ENCODE measurements at places on chromosomes 5 and 9.

- DNase-seq, result peak; percentile 24
Measured at GRCh38 chr5:91146230-91146629, 236.9 kb downstream of the ARRDC3 start.

DNA sequence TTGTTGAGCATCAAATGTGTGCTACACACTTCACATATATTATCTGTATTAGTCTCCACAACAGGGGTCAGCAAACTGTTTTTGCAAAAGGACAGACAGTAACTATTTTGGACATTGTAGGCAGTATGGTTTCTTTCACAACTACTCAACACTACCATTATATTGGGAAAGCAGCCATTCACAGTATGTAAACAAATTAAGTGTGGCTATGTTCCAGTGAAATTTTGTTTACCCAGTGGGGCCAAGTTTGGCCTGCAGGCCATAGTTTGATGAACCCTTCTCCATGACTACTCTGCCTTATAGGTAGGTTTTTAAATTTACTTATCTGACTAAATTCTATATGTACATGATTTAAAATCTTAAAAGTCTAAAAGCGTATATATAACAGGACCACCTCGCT is 13.0 kb upstream of the FAM151B start:
- DNase-seq, result no peak

- no peak for DNase-seq
Measured at GRCh38 chr5:180636016-180636402, 13.4 kb downstream of the FLT4 start.

DNA sequence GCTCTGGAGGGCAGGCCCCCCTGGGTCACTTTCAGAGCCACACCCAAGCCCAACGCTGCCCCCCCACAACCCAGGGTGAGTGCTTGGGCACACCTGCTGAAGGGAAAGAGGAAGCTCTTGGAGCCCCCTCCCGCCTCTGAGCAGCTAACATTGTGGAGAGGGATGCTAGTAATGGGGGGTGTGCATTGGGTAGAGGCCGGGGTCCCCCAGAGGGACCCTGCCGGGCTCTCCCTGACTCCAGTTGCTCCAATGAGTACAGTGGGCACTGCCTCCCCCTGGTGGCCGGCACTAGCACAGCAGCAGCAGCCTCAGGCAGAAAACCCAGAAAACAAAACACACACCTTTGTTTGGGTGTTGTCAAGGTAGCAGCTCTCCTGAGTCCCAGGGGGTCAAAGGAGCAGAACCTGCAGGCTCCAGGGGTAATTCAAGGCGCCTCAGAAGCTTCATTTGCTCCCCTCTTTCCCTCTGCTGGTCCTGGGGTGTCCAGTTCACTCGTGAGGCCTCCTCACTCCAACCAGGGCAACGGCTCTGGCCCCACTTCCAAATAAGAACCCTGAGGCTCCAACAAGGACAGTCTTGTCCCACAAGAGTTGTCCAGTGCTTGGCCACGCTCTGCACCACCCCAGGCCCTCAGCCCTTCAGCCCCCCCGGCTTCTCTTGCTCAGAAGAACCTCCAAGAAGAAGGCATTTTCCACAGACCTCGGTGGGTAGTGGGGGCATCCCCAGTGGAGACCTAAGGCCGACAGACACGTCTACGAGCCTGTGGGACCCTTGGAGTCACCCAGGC is 16.1 kb downstream of the GBGT1 start:
- peak; percentile 72 for DNase-seq

- peak; percentile 90 for DNase-seq
Measured at GRCh38 chr5:35230038-35230611, at the start of gene PRLR. Gene PRLR (minus strand): TSS chr5:35230487. CDS start chr5:35089620, 140,867 bp downstream.

DNA sequence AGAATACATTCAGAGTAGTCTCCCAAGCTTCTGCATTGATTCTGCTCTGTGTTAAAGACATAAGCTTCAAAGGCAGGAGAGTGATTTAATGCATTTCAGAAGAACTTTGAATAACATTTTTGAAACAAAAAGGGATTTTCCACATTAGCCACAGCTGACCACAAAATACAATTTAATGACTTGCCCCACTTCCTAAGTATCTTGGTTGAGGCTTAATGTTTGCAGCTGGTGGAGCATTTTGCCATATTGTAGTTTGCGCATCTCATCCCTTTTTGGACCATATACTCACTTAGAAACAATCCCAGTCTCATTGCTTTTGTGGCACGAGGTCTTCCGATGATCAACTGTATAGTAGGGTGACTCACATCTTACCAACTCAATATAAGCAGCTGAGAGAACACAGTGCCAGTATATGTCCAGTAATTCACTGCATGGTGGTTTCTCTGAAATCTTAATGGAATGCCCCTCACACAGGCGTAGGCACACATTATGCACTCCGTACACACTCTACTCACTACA is 455.8 kb upstream of the PTGER4 start:
- peak; percentile 57 for DNase-seq

GRCh38 chr5:41416336-41416735 is 94.1 kb downstream of the PLCXD3 start:
- DNase-seq, result no peak

- DNase-seq, result no peak
Measured at GRCh38 chr9:78559449-78559885, 262.5 kb downstream of the PSAT1 start.

DNA sequence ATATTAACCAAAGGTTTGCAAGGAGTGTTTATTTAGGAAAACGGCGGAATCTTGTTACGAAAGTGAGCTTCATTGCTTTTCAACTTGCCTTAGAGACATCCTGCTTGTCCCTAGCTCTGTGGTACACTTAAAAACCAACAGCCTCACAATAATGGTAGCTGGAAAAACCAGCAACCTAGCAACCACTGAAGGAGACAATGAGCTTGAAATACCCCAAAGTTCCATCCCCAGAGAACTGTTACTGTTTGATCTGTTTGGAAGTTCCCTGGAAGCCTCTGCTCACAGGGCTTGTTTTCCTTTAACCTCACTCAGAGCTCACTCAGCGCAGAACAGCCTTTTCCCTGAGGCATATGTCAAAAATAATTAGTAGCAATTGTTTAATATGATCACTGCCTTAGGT is 43.2 kb downstream of the SH3TC2 start:
- no peak for DNase-seq

DNA sequence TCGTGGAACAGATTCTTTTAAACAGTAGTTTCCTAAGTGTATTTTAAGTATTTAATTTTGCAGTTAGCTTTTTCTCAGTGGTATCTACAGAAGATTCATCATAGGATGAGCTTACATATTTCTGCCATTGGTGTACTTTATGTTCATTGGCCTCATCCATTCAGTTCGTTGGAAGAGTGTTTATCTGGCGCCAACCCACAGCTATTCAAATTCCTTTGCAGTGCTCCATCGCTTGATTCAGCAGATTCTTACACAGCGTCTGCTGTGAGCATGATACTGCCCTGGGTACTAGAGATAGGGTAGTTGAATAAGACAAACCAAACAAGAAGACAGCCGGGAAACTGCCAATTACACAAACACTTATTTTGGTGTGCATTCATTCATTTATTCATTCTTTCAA is 55.1 kb downstream of the NUP214 start:
- DNase-seq, result no peak

DNA sequence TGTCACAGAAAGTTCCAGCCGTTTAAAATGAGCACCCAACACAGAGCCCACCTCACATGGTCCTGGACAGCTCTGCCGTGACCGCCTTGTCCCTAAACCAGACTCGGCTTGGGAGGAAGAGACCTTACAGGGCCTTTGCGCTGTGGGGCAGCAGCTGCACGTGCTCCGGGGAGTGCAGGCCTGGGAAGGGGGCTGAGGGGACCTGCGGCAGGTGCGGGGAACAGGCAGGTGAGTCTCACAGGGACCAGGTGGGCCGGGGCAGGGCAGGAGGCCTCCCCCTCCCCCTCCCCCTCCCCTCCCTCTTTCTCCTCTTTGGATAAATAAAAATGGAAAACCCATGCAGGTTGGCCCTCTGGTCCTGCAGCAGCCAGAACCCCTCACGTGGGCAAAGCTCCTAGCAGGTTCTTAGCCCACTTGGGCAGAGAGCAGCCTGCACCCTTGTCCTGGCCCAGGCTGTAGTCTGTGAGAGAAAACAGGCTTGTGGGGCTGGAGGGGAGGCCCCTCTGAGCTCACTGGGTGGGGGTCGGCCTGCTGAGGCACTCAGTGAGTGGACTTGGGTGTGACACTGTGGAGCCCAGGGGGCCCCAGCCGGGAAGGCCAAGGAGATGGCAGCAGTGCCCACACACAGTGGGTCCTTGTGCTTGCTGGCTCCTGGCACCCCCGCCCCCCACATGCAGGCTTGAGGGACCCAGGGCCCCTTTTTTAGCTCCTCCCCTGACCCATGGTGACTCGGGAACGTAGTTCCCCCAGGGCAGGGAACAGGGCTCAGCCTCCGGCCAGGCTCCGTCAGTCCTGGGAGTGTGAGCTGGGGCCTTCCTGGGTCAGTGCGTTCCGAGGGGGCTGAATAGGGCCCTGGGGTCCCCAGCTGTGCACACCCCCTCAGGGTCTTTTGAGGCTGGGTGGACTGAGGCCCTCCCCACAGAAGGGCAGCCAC is 40.0 kb upstream of the CACNA1B start:
- no peak for DNase-seq

DNA sequence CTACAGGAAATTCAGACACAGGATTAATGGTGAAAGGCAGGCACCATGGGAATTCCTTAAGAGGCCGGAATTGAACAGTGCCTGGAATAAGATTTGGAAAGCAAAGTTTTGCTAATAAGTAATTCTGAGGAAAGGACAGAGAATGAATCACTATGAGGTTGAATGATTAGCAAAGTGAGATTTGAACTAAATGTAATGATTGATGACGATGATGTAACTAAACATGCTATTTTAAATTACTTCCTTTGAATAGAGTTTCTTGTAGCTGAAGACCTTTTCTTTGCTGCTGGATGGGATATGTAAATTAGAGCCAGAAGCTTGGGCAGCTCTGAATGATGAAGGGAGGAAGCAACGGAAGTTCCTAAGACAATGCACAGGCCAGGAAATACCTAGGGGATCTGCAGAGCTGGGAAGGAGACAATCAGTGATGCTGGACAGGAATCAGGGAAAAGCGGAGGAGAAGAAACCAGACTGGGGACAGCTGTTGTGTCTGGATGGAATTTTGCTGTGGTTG is 482.0 kb downstream of the PSAT1 start:
- no peak for DNase-seq

DNA sequence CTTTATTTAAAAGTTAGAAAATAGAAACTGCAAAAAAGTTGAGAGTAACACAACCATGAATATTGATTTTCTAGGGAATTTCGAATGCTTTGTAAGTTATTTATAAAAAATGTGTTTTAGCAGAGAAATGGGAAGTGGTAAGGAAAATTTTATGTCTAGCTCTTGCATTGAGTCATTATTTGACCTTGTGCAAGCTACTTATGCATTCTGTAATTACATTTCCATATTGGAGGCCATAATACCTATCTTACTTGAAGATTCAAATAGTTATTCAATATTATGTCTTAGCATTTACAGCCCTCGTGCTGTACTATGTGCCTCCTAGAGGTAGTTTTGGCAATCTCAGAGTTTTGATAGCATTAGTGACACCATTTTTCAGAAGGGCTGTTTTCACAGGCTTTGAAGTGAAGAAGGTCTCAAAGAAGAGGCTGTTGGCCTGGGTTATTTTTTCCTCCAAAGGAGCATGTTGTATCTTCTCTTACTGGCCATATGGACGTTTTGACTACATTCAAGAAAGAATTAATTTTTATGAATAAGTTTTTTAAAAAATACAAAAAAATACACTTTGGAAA is 7.4 kb upstream of the DAP start:
- peak; percentile 37 for DNase-seq

- no peak for DNase-seq
Measured at GRCh38 chr5:75340714-75341478, 3.9 kb downstream of the HMGCR start.

GRCh38 chr5:151430731-151431130 is 16.7 kb upstream of the SLC36A1 start:
- no peak for DNase-seq

Data from suppressor macrophage treated with lipopolysaccharide for 1 hour (primary cell).